Anterior cingulate cortex (tissue), 58 donors: ENCODE measurements at places on chromosomes 13 and 19.
A peak's percentile ranks its signal among the peaks of the same experiment; 100 is the strongest.

GRCh38 chr13:34941835-34942731 lies at the start of gene NBEA:
Gene NBEA, plus strand, starts transcription at chr13:34942270. Its CDS starts 551 bp downstream, at chr13:34942821.
- DNase-seq = peak; percentile 82

- DNase-seq = no peak
Measured at GRCh38 chr13:79361299-79361698, 44.8 kb downstream of the RBM26 start.

DNA sequence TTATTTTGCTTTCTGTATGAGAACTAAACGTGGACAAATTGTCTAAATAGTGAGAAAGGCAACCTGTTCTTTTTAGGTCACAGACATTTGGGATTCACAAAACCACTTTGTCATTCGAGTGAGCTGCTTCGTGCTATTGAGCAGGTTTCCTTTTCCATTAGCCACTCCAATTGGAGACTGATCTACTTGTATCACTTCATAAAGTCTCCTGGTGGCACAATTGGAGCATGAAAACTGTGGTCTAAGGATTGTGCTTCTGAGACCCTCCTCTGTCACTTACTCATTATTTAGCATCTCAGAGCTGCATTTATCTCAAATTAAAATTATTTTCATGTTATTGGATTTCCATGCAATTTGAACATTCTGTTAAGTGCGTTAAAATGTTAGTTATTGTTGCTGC lies 397.7 kb downstream of the TDRD3 start:
- DNase-seq = no peak

GRCh38 chr19:41439441-41440222 lies at the start of gene DMAC2:
Gene DMAC2, minus strand, starts transcription at chr19:41439912. Its CDS starts 13 bp downstream, at chr19:41439899.
- DNase-seq = peak; percentile 94

GRCh38 chr13:84630476-84630875 lies 748.2 kb upstream of the SLITRK1 start:
- DNase-seq = no peak

DNA sequence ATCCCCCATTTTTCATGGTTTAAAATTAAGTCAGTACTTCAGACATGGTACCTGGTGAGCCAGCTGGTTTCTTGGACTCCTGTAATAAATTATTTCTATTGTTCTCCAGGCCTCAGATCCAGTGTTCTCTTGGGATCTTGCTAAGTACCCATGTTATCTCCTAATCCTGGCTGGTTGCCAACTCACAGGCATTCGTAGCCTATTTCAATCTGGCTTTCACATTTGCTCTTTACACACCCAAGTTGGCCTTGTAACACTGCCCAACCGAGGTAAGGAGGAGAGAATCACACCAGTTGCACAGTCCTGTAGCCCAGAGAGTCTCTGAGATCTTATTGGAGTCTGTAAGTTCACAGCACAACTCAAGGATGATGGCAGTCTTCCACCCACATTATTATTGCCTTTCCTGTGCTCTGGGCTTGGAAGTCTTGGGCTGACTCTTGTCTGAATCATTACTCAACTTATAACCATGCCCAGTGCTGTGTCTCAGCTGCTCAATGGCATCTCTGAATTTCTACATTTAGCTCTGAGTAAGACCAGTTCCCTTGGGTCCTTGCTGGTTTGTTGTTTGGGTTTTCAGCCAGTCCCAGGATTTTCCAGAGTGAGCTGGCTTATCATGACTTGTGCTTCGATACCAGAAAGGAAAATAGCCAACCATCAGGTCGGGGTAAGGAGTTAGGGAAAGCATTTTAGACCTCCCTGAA lies 76.6 kb upstream of the KLF12 start:
- no peak for DNase-seq

GRCh38 chr13:39538816-39539790 lies 63.9 kb downstream of the LHFPL6 start:
- no peak for DNase-seq

- DNase-seq = peak; percentile 45
Measured at GRCh38 chr19:12996406-12997094, 1.3 kb downstream of the NFIX start.

DNA sequence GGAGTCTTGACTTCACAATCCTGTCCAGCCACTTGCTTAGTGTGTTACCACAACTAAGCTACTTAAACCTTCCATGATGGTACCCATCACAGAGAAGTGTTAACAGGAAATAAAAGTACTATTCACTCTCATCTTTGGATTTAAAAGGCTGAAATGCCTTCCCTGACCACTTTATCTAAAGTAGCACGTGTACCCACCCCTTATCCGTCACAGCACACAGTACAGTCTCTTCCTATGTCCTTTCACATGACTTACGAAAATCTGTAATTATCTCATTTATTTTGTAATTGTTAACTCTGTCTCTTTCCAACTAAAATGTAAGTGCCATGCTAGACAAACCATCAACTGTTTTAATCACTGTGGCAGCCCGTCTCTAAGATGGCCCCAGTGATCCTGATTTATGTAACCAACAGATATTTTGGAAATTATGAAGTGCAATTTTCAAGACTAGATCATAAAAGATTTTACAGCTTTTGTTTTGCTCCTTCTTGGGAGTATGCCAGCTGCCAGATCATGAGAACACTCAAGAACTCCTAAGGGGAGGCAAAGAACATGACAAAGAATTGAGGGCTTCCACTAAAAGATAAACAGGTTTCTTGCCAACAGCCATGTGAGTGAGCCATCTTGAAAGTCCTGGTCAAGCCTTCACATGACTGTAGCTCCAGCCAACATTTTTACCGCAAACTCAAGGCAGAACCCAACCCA lies 44.9 kb downstream of the DIAPH3 start:
- DNase-seq = no peak

DNA sequence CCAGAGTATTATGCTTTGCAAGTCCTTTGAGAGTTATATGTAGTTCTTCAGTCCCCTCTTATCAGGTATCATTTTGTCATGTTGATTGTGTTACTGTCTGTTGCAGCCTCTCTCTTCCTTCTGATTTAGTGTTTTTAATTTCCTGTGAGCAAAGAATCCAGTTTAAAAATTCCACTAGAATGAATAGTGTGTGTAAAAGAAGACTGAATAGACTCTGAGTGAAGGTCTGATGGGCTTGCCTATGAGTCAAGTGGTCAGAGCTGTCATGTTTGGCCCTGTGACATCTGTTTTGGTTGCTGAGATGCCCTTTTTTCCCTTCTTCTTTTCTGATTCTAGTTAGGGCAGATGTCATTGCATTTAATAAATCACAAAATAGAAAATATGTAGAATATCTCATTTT lies 23.3 kb upstream of the KCTD4 start:
- no peak for DNase-seq

- DNase-seq = no peak
Measured at GRCh38 chr19:54949412-54949811, 2.1 kb upstream of the NLRP7 start.

DNA sequence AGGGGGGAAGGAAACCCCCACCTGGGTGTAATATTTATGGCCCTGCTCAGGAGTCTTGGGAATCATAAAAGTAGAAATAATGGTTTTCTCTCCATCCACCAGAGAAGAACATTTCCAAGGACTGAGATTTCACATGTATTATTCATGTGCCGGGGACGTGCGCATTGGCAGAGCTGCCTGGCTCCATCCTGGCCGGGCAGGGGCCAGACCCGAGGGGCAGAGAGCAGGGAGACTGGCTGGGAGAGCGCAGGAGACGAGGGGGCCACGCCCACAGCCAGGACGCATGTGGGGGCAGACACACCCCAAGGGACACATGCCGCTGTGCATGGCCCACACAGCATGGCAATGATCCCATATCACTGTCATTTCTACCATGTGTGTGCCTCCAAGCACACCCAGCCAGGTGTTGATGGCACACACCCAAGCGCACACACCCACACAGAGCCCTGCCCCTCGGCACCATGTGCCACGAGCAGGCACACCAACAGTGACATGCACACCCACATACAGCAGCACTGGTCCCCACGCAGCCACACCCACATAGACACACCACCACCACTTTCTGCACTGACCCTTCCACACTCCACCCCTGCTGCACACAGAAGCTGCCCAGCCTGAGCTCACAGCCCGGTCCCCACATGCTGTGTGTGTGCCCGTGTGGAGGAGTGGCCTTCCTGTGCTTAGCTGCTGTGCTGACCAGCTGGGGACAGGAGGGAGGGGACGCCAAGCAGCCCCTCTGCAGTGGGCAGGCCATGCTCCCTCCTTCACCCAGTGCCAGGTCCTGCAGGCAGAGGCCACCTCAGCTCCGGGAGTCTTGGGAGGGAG lies 39.3 kb downstream of the CEBPG start:
- DNase-seq = no peak

- DNase-seq = no peak
Measured at GRCh38 chr13:65149687-65150086, 2080.4 kb downstream of the PCDH9 start.

- peak; percentile 78 for DNase-seq
Measured at GRCh38 chr19:48812094-48812929, 1.5 kb upstream of the BCAT2 start.

- no peak for DNase-seq
Measured at GRCh38 chr13:98461486-98462240, 115.2 kb downstream of the STK24 start.

- no peak for DNase-seq
Measured at GRCh38 chr13:99470027-99470426, 31.2 kb upstream of the TM9SF2 start.

- no peak for DNase-seq
Measured at GRCh38 chr19:23554548-23554947, 132.5 kb downstream of the ZNF675 start.

DNA sequence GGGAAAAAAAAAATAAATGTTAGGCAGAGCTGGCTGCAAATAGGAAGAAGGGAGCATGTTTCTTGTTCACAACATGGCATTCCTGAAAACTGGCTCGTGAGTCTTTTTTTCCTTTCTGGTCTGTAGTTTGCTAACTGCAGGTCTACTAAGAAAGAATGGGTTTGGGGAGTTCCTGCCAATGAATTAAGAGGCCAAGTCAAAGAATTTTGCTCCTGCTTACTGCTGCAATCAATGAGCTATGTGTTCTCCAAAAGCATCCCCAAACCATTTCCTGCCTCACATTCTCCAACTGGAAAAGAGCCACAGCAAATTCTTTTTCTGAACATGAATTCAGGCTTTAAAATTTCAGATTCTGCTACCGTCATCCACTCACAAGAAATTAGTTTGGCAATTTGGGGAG lies 88.6 kb downstream of the DCT start:
- DNase-seq = no peak
